ENCODE measurements at places on chromosomes 2 and 18. TPM values are rescaled to one million over a fixed set of nuclear protein-coding genes. Genes with fewer than 3 reads are reported as not detected.

Gene POTEE
- 0.76 TPM for total RNA-seq

Gene SMARCAL1
- 27.7 TPM for total RNA-seq

- no peak overlapping the region for H3K4me3 ChIP-seq
- no peaks in the 10 kb centered on the region for H3K27me3 ChIP-seq
These were observed 678.0 kb downstream of the RNF144A start for GRCh38 chr2:7595206-7595605.

- no peaks in the 10 kb centered on the region for H3K4me1 ChIP-seq
- H3K4me3 ChIP-seq, result no peak overlapping the region
- DNase-seq, result no peak
These were observed 764.6 kb upstream of the PKDCC start for GRCh38 chr2:41283079-41283775.

GRCh38 chr2:102872388-102872787 is 110.6 kb downstream of the TMEM182 start:
- H3K4me3 ChIP-seq, result no peak overlapping the region
- H3K36me3 ChIP-seq, result no peaks in the 10 kb centered on the region
- no peak overlapping the region for H3K27ac ChIP-seq
- no peak for DNase-seq
- no peaks in the 10 kb centered on the region for H3K27me3 ChIP-seq
- H3K4me1 ChIP-seq, result no peaks in the 10 kb centered on the region

DNA sequence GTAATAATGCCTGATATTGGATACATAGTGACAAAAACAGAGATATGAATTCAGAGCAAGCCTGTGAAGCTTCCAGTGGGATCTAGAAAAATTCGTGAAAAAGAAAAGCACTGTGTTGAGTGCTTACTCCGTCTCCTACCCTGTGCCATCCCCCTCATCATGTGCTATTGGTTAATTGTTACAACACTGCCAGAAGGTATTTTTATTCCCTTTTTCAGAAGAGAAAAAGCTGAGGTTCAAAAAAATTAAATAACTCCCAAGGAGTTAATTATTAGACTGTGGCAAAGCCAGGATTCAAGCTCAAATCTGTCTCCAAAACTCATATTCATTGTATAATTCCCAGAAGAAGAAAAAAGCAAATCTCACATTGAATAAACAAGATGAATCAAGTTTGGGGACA is 735.5 kb upstream of the ACVR2A start:
- no peak overlapping the region for H3K27ac ChIP-seq
- no peak overlapping the region for H3K4me3 ChIP-seq
- H3K4me1 ChIP-seq, result no peaks in the 10 kb centered on the region
- H3K36me3 ChIP-seq, result no peaks in the 10 kb centered on the region
- no peak for DNase-seq

GRCh38 chr2:79573895-79574674 is 61.2 kb downstream of the CTNNA2 start:
- no peak overlapping the region for H3K27ac ChIP-seq
- no peaks in the 10 kb centered on the region for H3K36me3 ChIP-seq
- no peaks in the 10 kb centered on the region for H3K27me3 ChIP-seq
- DNase-seq, result no peak
- no peaks in the 10 kb centered on the region for H3K4me1 ChIP-seq

All from activated CD4-positive, alpha-beta T cell treated with anti-CD3 and anti-CD28 coated beads for 36 hours (primary cell).